ENCODE measurements at places on chromosomes 12 and 14. TPM values are rescaled to one million over a fixed set of nuclear protein-coding genes. Genes with fewer than 3 reads are reported as not detected.

Gene TGM1
- not detected for total RNA-seq

Gene MGAT2
- 45.9 TPM for total RNA-seq

Gene OR11G2
- total RNA-seq = not detected

Gene GLT1D1
- total RNA-seq = 0.85 TPM

Gene NELL2
- 0.63 TPM for total RNA-seq

Gene CCNK
- total RNA-seq = 22.6 TPM

Gene EMP1
- total RNA-seq = 1,389 TPM

Gene C12orf54
- total RNA-seq = not detected

DNA sequence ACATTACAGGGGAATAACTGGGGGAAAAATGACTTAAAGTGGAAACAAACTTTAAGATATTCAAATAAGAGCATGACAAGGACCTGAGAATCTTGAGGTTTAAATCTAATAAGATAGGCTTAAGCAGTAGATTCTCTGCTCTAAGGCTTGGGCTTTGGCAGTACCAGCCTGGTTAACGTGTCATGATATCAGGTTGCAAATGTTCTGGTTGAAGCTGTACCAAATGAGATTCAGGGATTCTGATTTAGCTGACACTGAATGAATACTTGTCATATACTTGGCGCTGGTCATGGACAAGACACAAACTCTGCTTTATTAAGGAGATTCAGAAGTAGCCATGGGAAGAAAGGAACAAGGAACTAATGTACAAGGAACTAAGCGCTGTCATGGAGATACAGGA is 6.1 kb downstream of the TCP11L2 start:
- DNase-seq = no peak

- peak; percentile 52 for DNase-seq
Measured at GRCh38 chr12:124517260-124518050, 50.0 kb downstream of the NCOR2 start.

GRCh38 chr12:14959126-14959440 is 2.3 kb downstream of the ARHGDIB start:
- no peak for DNase-seq

- no peak for DNase-seq
Measured at GRCh38 chr12:16020031-16020430, 108.9 kb downstream of the DERA start.

- no peak for DNase-seq
Measured at GRCh38 chr12:18262514-18262913, 1.2 kb downstream of the PIK3C2G start.

- DNase-seq = no peak
Measured at GRCh38 chr12:123916729-123917128, 55.9 kb downstream of the CCDC92 start.

GRCh38 chr12:96041181-96041580 is 5.8 kb upstream of the LTA4H start:
- DNase-seq = no peak

DNA sequence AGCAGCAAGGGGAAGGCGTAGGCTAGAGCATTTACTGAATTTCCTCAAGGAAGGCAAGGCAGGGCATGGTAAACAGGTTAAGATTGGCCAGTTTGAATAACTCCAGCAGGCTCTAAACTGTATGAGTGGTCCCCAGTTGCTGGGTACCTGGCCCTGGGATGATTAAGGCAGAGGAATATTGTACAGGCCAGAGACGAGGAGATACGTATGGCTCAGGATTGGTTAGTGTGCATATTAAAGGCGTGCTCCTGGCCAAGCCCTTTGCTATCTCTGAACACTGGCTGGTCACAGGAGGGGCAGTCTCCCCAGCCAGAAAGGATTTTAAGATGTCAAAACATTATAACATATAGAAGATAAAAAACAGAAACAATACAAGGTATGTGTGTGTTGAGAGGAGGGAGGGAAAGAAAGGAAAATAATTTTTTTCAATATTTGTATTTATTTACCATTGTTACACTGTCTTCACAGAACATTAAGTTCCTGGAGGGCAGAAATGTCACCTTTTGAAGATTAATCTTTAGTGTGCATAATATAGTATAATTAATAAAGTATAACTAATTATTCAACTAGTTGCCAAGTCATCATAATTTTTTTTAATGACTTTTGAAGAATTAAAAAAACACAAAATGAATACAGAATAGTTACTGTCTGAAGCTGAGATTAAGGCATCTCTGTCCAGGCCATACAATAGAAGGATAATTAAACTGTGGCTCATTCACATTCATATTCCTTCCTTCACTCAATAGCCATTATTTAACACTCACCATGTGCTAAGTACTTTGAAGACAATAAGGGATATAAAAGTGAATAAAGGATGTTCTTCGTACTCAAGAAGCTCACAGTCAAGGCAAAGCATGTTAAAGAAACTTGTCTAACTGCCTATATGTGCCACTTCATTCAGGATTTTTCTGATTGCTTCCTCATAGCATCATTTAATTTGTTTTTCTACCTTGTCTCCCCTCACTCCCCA is 41.9 kb downstream of the DCP1B start:
- no peak for DNase-seq

- DNase-seq = no peak
Measured at GRCh38 chr12:94172973-94173372, 24.6 kb downstream of the PLXNC1 start.

DNA sequence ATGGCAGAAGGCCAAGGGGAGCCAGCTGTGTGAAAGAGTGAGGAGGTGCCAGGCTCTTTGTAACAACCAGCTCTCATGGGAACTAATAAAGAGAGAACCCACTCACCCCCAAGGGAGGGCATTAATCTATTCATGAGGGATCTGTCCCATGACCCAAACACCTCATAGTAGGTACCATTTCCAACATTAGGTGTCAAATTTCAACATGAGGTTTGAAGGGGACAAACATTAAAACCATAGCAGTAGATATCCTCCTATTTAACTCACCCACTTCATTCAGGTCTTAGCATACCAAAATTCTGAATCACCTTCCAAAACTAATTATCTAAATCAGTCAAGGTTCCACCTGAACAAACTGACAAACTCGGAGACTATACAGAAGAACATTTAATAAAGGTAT is 75.3 kb downstream of the PPFIA2 start:
- no peak for DNase-seq

DNA sequence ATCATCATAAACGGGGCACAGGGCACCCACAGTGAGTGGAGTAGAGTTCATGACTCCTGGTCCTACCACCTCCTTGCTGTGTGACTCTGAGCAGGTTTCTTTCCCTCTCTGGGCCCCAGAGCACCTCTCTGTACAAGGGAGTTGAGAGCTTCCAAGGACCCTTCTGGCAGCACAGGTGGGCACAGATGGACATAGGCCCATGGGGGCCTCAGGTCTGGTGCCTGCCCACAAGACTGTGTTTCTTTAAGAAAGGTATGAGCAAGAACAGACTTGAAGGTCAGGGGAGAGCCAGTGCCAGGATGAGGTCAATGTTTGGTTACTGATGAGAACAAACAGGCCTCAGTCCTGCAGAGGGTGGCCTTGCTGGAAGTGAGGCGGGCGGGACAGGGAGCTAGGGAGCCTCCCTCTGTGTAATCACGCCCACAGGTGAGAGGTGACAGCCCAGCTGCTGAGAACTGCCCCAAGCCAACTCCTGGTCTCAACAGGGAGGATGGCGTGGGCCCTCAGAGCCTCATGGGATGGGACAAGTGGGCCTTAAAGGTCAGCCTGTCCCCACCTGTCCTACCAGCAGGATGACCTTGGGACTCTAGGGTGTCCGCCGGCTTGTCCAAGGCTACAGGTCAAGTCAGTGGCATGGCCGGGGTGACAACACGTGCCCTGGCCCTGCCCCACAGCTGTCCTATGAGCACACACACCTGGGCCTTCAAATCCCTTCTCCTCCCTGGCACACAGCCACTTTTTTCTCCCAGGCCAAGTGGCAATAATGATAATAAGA is 49.1 kb downstream of the CCDC85C start:
- no peak for DNase-seq

DNA sequence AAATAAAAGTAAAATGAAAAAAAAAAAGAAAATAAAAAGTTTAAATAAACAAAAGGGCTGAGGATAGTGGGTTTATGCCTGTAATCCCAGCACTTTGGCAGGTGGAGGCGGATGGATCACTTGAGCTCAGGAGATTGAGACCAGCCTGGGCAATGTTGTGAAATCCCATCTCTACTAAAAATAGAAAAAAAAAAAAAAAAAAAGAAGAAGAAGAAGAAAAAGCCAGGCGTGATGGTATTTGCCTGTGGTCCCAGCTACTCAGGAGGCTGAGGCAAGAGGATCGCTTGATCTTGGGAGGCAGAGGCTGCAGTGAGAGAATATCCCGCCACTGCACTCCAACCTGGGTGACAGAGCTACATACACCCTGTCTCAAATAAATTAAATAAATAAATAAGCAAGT is 3.9 kb downstream of the TAOK3 start:
- DNase-seq = no peak

GRCh38 chr12:109277899-109278762 is 31.0 kb downstream of the FOXN4 start:
- DNase-seq = no peak

DNA sequence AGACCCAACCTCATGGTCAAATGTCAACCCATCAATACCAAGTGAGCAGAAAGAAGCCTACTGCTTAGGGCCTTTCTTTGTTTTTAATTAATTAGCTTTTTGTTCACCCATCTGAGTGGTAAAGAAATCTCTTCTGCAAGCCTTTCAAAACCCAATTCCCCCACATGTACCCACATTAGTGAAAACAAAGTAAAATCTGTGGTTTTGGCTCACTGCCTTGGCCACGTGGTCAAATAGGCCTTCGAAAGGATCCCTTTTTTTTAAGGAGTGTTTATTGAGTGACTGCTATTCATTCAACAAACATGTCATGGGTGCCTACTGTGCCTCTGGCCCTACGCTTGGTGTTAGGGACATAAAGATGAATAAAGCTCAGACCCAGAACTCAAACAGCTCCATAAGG is 160.1 kb downstream of the NUAK1 start:
- no peak for DNase-seq

Data from thoracic aorta (tissue), 2 donors.